ENCODE measurements at places on chromosomes 7 and 10. TPM values are rescaled to one million over a fixed set of nuclear protein-coding genes. Genes with fewer than 3 reads are reported as not detected.

ATOH7 gene
- not detected for total RNA-seq

DNA sequence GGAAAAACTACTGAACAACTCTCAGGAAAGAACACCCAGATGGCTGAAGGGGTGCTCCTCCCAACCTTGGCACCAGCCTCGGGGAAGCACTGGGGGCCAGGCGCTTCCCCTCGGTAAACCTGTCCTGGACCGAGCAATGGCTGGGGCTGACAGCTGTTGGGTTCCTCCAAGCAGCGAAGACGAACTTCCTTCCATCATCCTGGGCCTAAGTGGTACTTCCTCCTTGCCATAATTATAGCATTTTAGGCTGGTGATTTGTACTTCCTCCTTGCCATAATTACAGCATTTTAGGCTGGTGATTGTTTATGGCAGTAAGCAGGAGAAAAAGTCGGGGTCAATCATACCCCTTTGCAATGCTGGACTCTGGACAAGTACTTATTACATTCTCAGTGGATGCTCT, 69.3 kb downstream of the MYOF start:
- no peak for DNase-seq

- peak; percentile 27 for DNase-seq
Observed at GRCh38 chr7:139682136-139683013, 95.4 kb downstream of the HIPK2 start.

FAM221A gene
- 7.5 TPM for total RNA-seq

MYL10 gene
- not detected for total RNA-seq

DNA sequence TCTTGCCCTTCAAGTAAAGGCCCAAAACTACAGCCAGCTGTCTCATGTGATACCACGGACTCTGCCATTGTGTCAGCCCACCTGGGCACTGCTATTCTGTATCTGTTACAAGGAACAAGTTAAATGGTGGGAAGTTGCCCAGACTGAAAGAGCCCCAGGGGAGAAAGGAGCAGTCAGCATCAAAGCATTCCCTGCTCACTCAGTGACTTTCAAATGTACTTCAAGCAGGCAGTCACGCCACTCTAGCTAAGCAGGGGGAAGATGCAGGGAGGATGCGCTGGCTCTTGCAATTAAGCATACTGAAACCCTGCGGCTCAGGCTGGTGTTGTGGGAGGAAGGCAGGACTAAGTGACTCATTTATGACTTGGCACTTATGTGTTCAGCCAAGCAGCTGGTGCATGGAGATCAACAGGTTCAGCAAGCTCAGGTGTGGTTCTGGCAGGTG, 1249.6 kb downstream of the TYW1 start:
- no peak for DNase-seq

DNA sequence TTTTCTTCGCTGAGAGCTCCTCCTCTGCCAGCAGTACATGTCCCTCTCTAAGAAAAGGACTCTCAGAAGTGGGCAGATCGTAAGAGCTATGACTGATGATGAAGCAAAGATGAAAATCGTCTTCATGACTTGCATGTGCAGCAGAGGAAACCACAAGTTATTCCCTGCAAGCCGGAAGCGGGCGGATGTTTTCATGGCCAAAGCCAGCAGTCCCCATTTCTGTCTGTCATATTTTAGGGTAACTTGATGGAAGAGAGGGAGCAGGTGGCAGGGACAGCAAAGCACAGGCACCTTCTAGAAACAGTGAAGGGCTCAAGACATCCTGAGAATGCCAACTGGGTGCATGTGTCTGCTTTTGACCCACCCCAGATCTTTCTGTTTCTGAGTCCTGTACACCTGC, 19.9 kb downstream of the KLF6 start:
- no peak for DNase-seq
